ENCODE measurements at places on chromosomes 13 and 19.

DNA sequence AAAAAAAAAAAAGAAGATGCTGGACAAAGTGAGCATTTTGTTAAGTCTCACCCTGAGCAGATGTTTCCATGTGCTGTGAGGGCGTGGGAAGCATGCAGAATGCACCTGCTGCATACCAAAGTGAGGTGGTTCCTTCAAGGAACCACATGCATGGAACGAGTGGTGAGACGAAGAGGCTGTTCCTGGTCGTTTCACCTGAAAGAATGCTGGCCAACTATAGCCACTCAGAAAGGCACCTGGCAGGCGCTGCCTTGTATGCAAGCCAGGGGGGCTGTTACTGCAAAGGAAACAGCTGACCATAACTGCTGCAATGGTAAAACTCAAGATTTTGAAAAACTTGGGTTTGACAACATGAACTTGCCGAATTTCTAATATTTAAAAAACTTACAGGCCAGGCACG lies 14.7 kb downstream of the MIER2 start:
- DNase-seq, result no peak

GRCh38 chr19:1809678-1810077 lies 2.4 kb downstream of the ATP8B3 start:
- DNase-seq, result no peak

DNA sequence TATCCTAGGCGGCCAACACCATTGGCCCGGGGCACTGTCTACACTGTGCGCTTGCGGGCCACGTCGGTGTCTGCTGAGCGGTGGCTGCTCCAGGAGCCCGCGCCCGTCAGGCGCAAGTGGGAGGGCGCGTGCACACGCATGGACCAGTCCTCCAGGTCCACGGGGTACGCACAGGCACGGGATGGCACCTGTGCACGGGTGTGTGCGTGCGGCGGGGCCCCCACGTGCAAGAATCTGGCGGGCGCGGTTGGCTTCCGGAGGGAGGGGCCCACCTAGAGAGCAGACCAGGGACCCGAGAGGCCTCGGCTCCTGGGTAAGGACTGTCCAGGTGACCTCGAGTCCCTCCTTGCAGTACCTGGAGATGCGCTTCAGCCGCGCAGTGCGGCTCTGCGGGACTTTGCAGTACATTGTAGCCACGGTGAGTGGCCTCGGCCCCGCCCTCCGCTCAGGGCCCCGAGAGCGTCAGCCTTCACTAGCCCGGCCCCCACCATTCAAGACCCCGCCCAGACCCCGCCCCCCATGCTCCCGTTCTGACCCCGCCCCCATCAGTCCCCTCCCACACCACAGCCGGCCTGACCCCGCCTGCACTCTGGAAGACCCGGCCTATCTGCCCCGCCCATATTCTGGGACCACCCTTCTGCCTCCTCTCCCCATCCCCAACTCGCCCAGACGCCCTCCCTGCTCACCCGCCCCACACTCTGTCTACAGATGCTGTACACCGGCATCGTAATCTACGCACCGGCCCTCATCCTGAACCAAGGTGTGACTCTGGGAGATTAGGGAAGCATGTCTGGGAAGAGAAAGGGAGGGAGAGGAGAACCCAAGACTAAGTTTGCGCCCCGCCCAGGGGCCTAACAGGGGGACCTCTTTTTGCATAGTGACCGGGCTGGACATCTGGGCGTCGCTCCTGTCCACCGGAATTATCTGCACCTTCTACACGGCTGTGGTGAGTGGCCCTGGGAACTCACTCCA lies 2.3 kb downstream of the SLC5A5 start:
- no peak for DNase-seq

DNA sequence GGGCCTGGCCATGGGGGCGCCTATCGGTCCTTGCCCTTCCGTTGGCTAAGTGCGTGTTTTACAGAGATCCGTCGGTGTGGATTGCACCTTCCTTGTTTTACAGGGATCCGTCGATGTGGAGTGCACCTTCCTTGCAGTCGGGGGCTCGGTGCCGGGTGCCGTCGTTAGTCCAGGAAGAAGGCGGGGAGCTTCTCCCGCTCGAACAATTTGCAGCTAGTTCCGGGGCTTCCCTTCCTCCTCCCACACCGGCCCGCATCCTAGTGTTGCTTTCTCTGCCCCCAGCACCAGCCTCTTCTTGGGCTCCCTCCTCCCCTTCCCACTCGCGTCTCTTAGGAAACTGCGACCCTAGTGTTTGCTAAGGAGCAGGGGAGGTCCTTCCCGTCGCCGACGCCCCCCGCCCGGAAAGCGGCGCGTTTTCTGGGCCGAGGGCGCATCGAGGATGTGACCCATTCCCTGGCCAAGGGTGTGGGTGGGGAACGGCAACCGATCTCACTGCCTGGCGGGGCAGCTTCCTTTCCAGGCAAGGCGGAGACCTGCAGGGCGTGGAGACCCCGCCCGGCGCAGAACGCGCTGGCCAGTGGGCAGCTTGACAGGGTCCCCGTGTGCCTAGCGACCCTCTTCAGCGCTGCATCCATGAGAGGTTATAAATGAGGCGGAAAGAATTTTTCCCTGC lies 75.7 kb upstream of the ZNF91 start:
- DNase-seq, result no peak

DNA sequence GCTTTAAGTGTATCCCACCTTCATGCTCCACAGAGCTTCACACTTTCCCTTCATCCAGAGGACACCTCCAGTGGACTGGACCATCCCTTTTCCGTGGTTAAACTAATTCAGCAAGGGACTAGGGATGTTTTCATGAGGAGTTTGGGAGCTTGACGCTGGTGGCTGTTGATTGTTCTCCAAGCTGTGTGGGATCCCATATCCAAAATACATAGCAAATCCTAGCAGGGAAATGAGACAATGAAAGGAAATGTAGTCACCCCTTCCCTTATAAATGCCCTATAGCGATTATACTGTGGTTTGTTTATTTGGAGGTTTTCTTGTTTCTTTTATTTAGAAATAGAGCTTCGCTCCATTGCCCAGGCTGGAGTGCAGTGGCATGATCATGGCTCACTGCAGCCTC lies 31.6 kb upstream of the DPRX start:
- DNase-seq, result no peak

DNA sequence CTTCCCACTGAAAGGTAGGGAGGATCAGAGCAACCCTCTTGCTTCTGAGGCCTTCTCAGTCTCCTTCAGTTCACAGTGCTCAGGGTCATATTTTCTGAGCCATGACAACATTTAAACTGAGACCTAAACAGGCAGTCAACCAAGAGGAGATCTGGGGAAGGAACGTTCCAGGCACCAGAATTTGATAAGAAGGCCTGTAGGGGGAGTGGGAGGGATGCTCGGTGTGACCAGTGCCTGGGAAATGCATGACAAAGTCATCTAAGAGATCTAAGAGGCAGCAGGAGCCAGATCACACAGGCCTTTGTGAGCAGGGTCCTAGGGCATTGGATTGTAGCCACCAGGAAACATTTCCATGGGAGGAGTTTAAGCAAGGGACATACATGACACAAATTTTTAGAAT lies 71.6 kb downstream of the SHISA2 start:
- DNase-seq, result no peak

GRCh38 chr19:39031368-39032062 lies 834 bp downstream of the FBXO27 start:
- DNase-seq, result no peak

- DNase-seq, result no peak
Observed at GRCh38 chr13:33870046-33870668, 52.2 kb downstream of the RFC3 start.

All from fibroblast of the conjunctiva (primary cell).